NCI-H1436 (cell line): ENCODE measurements at places on chromosomes 16 and 17.

GRCh38 chr17:81115749-81116464 lies 49.4 kb upstream of the PVALEF start:
- DNase-seq: no peak

DNA sequence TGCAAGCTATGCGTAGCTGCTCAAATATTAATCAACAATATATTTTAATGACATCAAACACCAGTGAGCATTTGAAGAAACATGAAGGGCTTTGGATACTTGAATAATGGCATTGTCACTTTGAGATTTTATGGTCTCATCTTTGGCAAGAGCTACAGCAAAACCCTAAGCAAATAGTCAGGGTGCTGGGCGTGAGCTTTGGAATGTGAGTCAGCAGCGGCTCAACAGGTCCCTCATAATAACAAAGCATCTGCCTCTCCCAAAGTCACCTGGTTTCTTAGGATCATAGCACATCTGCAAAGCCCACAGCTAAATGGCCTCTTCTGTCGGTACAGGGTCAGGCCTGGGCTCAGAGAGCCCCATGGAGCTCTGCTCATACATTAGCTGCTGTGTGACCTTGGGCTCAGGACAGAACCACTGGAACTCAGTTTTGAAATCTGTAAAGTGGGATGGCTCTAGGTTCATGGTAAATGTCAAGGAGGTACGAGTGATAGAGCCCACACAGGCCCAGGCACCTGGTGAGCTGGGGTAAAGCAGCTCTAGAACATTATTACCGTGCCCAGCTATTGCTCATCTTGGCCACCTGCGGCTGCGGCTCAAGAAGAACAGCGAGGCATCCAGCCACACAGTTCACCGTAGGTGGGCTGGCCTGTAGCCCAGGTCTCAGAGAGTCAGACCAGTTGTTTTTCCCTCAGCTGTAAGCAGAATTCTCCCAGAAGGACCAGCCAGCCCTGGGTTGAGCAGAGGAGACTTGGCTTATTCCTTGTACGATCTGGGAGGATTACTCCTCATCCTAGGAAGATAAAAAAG lies 544.5 kb upstream of the CDH11 start:
- DNase-seq: no peak

GRCh38 chr16:85164838-85165516 lies 52.7 kb upstream of the CIBAR2 start:
- no peak for DNase-seq

DNA sequence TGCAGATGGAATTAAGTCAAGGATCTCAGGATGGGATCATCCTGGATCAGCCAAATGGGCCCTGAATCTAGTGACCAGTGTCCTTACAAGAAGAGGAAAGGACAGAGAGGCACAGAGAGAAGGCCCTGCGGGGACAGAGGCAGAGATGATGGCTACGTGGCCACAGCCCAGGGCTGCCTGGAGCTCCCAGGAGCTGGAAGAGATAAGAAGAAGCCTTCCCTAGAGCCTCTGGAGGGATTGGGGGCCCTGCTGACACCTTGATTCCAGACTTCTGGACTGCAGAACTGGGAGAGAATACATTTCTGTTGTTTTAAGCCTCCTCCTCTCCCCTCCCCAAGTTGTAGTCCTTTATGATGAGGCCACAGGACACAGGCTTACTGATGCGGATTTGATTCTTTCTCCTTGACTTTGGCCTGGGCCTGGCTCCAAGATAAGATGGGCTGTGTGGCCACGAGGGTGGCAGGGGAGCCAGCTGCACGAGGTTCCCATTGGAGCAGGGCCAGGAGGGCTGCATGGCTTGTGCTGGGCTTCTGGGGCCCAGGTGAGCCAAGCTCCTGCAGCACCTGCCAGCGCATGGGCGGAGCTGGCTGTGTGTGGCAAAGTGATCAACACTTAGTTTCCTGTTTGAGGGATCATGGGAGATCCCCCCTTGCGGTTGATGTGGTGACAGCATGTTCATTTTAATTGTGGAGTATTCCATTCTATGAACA lies 146.1 kb downstream of the IRF8 start:
- DNase-seq: no peak

- no peak for DNase-seq
These were observed 297.0 kb downstream of the MAP2K6 start for GRCh38 chr17:69711541-69711940.
